Muscle of leg (tissue), 16 donors: ENCODE measurements at places on chromosomes 2 and 18. TPM values are rescaled to one million over a fixed set of nuclear protein-coding genes. Genes with fewer than 3 reads are reported as not detected.

DNA sequence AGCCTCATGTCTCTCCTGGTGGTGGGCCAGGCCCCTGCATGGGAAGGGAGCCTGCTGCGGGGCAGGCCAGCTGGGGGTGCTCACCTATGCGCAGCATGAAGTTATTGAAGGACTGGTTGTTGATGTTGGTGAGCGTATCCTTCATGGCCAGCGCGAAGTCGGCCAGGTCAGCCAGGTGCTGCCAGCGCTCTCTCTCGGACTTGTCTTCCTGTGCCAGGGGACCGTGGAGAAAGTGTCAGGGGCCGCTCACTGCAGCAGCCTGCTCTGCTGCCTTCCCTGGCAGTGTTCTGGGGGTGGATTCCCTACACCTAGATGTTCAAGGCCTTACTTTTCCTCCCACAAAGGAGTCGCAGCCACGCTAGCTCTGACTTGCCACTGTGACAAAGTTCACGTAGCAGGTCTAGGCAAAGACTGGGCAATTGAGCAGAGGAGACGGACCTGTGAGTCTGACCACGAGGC is 28.2 kb downstream of the CENPO start:
- no peak overlapping the region for H3K27ac ChIP-seq
- no peaks in the 10 kb centered on the region for H3K27me3 ChIP-seq
- no peak for DNase-seq
- no peak overlapping the region for H3K4me3 ChIP-seq

DNA sequence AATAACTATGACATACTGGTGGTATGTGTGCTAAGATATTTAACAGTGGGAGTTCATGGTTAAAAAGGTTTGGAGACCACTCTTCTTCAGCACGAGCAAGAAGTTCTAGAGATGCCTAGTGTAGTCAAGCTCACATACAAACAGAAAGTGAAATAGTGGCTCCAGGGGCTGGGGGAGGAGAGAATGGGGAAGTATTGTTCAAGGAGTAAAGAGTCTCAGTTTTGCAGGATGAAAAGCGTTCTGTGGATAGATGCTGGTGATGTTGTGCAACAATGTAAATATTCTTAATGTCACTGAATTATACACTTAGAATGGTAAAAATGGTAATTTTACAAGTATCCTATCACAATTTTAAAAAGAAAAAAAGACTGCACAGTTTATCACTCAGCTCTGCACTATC is 29.0 kb upstream of the EPAS1 start:
- DNase-seq = peak; percentile 28
- H3K36me3 ChIP-seq = no peaks in the 10 kb centered on the region
- H3K27ac ChIP-seq = peak overlapping the region; percentile 5
- H3K27me3 ChIP-seq = no peaks in the 10 kb centered on the region
- H3K4me1 ChIP-seq = peaks cover 4% of the 10 kb centered on the region
- H3K4me3 ChIP-seq = no peak overlapping the region

The LAMA1 gene
- total RNA-seq = 6.4 TPM

DNA sequence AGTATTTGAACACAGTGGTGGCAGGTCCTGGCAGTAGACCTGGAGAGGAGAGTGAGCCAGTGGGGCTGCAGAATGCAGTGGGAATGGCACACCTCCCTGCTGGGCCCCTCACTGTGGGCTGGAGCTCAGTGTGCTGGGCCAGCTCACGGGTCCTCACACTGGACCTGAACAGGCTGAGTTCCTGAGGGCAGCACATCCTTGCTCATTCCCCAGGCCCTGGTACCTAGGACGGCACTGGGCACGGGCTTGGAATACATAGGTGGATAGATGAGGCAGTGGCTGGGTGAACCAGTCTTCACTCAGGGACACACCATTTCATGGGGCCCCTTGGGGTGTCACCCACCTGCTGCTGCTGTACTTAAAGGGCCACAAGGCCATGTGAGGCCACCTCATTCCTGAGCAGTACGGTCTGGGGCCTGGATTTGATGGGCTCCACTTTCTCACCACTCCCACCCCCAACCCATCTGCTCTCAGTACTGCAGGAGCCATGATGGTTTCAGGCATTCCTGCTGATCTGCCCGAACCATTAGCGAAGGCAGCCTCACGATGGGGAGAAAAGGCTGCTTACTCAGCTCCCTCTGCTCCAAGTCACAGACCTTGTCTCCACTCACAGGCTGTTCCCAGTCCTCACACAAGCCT is 4.2 kb downstream of the TMEM177 start:
- H3K27me3 ChIP-seq = no peaks in the 10 kb centered on the region
- no peak overlapping the region for H3K27ac ChIP-seq
- peaks cover 33% of the 10 kb centered on the region for H3K36me3 ChIP-seq

DNA sequence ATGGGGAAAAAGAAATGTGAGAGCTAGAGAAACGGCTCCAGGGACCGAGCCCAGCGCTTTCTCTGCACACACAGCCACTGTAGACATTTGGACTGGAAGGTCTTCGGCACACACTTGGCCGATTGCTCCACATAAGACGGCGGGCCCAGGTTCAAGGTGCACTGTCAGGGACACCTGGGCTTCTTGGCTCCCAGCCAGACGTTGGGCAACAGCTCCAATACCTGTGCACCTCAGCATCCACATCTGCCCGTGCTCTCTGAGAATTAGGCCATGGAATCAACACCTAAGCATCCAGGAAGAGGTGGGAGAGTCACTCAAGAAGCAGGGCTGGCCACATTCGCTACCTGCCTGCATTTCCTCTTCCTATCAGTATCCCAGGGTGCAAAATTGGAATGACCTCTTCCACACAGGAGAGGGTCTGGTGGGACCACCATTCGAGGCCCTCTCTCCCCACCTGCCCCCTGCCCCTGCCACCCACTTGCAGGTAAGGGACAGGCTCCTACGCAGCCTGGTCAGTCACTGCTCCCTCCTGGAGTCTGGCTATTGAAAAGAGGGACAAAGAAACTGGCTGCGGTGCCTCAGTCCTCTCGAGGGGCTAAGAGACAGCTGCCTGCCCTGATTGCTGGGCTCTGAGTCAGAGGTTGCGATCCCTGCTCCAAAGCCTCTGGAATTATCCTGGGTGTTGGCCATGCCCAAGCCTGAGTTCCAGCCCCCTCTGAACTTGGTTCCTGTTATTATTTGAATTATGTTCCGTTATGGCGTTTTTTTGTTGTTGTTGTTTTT is 40.1 kb upstream of the TAF1B start:
- no peak for DNase-seq
- no peak overlapping the region for H3K4me3 ChIP-seq
- no peaks in the 10 kb centered on the region for H3K27me3 ChIP-seq
- H3K27ac ChIP-seq = no peak overlapping the region
- H3K4me1 ChIP-seq = peaks cover 35% of the 10 kb centered on the region

The NEURL3 gene
- total RNA-seq = 0.13 TPM

DNA sequence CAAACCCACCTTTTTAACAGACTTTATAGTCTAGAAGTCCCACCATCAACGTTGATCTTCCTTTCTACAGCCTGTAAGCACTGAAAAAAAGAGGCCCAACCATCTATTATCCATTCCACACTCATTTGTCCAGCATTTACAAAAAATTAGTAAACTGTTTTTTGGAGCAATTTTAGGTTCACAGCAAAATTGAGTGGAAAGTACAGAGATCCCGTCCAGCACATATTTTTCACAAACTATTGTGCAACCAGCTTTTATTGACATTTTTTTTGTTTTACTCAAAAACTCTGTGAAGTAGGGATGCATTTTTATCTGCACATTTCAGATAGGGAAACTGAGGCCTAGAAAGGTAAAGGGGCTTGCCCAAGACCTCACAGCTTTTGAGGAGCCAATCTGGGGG is 68.6 kb downstream of the TNP1 start:
- no peak overlapping the region for H3K27ac ChIP-seq
- DNase-seq = peak; percentile 80
- no peak overlapping the region for H3K4me3 ChIP-seq
- H3K27me3 ChIP-seq = peaks cover 3% of the 10 kb centered on the region

DNA sequence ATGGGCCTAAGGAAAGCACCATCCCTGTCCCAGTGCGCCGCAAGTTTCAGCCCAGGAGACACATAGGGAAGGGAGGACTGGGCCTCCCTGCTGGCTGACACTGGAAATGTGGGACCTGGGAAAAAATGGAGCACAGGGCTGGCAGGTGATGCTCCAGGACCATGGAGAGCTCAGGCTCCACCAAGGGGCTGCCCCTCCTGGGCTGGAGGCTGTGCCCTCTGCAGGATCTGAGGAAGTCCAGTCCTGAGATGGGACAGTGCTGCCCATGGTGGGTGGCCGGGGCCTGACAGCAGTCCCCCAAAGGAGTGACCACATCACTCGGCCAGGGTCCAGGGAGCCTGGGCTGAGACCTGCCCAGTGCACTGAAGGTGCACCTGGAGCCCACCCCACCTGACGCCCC is 108.6 kb upstream of the TEKT4 start:
- no peaks in the 10 kb centered on the region for H3K36me3 ChIP-seq
- H3K4me3 ChIP-seq = no peak overlapping the region
- no peak overlapping the region for H3K27ac ChIP-seq
- H3K4me1 ChIP-seq = no peaks in the 10 kb centered on the region

GRCh38 chr2:9174771-9175437 is 31.7 kb upstream of the ASAP2 start:
- DNase-seq = no peak
- H3K4me3 ChIP-seq = no peak overlapping the region
- peaks cover 15% of the 10 kb centered on the region for H3K4me1 ChIP-seq
- H3K27me3 ChIP-seq = no peaks in the 10 kb centered on the region
- H3K36me3 ChIP-seq = no peaks in the 10 kb centered on the region

The GBX2 gene
- total RNA-seq = not detected

DNA sequence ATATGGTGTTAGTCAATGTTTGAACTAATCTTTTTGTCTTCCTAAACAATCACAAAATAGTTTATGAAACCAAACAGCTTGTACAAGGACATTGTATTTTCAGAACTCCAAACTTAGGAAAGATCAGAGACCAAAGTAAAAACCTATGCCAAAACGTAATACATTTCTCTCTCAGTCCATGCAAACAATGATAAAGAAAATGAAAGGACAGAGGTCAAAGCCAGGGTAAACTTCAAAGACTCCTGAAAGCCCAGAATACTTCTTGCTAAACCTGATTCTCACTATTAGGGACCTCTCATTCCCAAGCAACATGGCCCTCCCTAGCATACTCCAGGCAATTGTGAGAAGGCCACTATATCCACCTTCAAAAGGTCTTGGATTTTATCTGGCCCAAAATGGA is 105.1 kb upstream of the GALNT5 start:
- H3K27me3 ChIP-seq = no peaks in the 10 kb centered on the region
- no peak overlapping the region for H3K27ac ChIP-seq
- H3K4me3 ChIP-seq = no peak overlapping the region
- H3K4me1 ChIP-seq = no peaks in the 10 kb centered on the region
- no peaks in the 10 kb centered on the region for H3K36me3 ChIP-seq

DNA sequence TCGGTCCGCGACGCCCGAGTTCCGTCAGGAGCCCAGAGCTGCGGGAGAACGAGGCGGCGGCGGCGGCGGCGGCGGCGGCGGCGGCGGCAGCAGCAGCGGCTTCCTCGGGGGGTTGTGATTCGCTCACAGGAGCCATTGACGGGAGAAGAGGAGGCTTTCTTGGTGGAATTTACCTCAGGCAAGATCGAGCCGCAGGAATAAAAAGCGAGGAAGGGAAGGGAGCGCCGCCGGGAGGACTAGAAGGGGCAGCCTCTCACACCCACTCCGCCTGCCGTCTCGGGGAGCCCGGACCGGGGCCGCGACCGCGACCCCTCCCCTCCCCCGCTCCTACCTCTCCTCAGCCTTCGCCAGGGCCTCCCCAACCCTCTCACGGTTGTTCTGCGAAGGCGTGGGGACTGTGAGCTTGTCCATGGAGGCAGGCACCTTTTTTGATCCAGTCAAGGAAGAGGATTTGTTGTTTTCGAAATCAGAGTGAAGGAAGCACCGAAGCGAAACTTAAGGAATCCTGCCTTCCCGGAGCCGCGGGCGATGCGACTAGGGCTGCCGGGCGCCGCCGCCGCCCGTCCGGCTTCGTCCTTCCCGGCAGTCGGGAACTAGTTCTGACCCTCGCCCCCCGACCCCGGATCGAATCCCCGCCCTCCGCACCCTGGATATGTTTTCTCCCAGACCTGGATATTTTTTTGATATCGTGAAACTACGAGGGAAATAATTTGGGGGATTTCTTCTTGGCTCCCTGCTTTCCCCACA is 506 bp downstream of the BMPR2 start:
- peak overlapping the region; percentile 99 for H3K4me3 ChIP-seq
- H3K4me1 ChIP-seq = peaks cover 17% of the 10 kb centered on the region
- DNase-seq = peak; percentile 69
- peak overlapping the region; percentile 99 for H3K27ac ChIP-seq

The GLS gene
- 93.2 TPM for total RNA-seq

- H3K27ac ChIP-seq = no peak overlapping the region
- peaks cover 9% of the 10 kb centered on the region for H3K4me1 ChIP-seq
- no peaks in the 10 kb centered on the region for H3K27me3 ChIP-seq
- no peak for DNase-seq
These were observed 59.1 kb upstream of the PSME4 start for GRCh38 chr2:54029721-54030395.

The ARHGAP15 gene
- 11.5 TPM for total RNA-seq

GRCh38 chr2:455015-455705 is 167.3 kb upstream of the ALKAL2 start:
- peaks cover 2% of the 10 kb centered on the region for H3K27me3 ChIP-seq
- H3K36me3 ChIP-seq = no peaks in the 10 kb centered on the region
- no peak for DNase-seq
- H3K4me1 ChIP-seq = peaks cover 3% of the 10 kb centered on the region

DNA sequence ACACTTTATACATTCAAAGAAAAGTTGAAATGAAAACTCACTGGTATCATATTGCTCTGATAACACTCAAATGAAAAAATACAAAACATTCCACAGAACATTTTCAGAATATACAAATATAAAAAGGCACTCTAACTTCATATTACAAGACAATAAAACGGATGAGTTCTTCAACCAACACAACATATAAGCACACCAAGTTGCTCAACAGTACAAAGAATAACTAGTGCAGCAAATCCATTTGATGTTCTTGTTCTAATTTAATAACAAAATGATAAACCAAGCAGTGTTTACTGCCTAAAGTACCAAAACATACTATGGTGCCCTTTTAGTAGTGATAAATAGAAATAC is 60.8 kb upstream of the PGAP1 start:
- H3K27ac ChIP-seq = peak overlapping the region; percentile 87
- no peaks in the 10 kb centered on the region for H3K4me1 ChIP-seq
- H3K36me3 ChIP-seq = no peaks in the 10 kb centered on the region
- H3K4me3 ChIP-seq = no peak overlapping the region
- H3K27me3 ChIP-seq = no peaks in the 10 kb centered on the region
- no peak for DNase-seq

The ELOA2 gene
- total RNA-seq = not detected

The SP9 gene
- total RNA-seq = 0.13 TPM
